A549 (cell line): ENCODE measurements at places on chromosomes 5 and 9. TPM values are rescaled to one million over a fixed set of nuclear protein-coding genes. Genes with fewer than 3 reads are reported as not detected.

- no peak for DNase-seq
These were observed 91.1 kb upstream of the RANBP3L start for GRCh38 chr5:36392818-36393217.

DNA sequence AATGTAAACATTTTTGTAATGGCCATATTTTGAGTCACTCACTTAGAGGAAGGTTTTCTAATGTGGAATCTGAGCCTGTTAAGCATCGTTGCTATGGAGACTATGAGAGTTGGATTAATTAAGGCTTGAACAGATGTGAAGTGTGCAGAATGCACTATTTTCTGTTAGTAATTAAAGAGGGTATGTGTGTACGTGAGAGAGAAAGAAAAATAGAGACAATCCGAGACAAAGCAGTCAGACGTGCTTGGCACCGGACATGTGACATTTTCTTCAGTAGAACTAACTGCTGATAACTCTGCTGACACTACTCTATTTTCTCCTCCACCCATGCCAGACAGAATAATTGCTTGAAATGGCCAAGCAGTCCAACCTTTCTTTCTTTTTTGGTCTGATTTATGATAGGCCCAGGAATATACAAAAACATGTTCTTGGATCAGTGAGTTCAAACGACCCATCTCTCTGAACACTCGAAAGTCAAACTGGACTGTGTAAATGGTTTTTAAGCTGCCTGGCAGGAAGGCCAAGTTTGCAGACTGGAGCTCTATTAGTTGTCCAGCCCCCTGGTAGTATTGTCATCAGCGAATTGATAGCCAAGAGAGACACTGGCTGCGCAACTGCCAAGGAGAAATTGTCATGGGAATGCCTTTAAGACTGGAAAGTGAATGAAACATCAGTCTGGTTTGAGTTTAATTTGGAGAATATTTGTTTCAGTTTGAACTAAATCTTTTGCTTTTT lies 322.1 kb downstream of the ARHGEF28 start:
- DNase-seq, result no peak

DNA sequence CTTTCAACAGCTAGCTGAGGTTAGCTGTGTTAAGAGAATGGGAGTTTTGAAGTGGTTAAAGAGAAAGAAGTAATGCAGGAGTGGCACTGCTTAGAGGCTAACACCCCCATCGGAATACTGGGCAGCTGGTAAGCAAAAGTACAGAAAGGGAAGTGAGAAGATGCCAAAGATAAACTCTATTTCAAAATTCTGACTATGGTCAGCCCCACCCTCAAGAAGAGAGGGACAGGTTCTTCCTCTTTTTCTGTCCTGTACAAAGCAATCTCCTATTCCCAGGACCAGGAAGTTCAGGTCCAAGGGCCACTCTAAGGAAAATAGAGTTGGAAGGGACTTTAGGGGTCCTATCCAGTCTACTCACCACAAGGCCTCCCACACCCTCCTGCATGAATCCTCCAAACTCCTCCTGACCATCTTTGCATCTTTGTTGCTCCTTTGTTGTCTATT lies 45.9 kb upstream of the JAK2 start:
- DNase-seq, result no peak

GRCh38 chr9:26530841-26531240 lies 361.8 kb downstream of the CAAP1 start:
- DNase-seq, result no peak

DNA sequence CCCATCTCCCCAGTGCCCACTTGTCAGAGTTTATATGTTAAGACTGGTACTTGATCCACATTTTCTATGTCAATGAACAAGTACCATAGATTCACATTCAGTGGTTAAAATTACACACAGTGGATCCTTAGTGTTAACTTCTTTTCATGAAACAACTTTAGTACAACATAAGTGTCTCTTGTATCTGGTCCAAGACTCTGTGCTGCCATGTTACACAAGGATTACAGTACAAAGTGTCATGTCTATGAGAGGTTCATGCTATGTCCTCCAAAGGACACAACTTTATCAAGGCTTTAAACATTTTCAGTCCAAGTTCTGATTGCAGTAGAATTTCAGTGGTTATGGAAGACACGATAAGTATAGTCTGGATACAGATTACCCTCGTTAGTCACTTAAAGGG lies 13.3 kb upstream of the VLDLR start:
- DNase-seq, result no peak

DNA sequence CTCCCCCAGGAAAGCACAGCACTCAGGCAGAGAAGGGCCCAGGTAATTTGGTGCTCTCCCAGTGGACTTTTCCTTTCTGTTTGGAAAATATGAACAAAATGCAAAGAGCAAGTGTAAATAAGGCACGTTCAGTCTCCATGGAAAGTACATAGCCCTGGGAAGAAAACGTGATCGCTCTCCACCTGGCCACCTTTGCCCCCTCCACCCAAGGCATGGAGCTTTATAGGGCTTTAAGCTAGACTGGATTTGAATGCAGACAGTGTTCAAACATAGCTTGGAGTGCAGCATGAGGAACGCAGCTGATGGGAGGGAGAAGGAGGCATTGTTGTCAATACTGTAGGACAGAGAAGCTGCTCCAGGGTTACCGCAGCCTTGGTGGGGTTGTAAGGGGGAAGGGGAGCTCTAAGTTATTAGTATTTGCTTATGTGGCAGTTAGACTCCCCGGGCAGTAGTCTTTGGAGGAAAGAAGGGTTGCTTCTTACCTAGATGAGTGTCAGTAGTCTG lies 500.2 kb downstream of the SPOCK1 start:
- DNase-seq, result no peak

- no peak for DNase-seq
These were observed 14.1 kb downstream of the CFAP95 start for GRCh38 chr9:69834591-69835184.

DNA sequence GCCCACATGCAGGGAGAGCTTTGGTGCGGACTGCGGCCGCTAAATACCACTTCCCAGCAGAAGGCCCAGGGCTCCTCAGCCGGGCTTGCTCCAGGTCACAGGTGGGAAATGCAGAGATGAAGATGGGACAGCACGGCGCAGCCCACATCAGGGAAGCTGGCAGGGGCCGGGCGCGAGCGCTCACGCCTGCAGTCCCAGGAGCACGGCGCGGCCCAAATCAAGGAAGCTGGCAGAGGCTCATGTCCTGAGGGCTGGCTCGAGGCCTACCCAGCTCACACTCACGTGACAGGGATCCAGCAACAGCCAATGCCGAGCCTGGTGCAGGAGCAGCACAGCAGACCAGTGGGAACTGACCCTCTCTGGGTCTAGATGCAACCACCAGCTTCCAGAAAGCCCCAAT lies 16.3 kb downstream of the LPCAT1 start:
- no peak for DNase-seq

DNA sequence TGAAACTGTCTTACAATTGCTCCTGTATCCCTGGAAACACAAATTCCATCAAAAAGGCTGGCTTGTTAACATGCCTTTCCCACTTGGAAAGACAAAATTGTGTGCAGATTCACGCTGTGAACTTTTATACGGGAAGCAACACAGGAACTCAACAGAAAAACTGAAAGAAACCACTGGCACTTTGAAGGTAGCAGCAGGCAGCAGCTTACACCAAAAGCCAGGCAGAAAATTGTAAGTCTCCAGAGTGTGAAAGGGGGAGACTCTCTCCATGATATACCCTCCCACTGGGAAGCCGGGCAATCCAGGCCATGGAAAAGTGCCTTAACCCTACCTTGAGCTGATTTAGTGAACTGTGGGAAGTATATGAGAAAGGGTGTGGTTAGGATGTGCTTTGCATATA lies 943.7 kb downstream of the CDH18 start:
- DNase-seq, result no peak

DNA sequence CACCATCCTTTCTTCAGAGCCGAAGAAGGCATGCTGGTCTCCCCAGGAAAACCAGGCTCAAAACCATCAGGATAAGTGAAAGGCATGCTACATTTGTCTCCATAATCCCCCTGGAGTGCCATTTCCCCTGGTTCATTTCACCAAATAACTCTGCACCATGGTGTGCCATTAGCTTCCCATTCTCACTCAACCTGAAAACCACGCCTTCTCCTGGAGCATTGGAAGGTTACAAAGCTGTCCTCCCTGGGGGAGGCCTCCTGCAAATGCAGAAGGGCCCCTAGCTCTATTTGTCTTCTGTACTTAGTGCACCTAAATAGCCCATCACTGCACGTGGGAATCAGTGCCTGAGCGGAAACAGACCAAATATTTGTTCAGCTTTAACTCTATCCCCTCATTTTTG lies 90.2 kb upstream of the ICE1 start:
- no peak for DNase-seq

DNA sequence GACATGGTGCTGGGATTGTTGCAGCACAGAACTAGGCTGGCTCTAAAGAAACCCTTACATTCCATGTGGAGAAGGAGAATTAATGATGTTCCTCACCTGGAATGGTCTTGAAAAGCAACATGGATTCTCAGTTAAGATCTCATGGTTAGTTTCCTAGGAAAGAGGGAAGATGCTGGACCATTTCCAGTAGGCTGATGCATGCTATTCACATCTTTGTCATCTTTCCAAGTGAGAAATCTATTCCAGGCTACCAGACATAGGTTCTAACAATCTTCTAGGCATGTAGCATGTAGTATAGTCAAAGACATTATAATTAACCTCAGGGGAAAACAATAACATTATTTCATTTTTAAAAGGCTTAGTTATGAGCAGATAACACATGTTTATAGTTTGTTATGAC lies 44.3 kb downstream of the TMEM252 start:
- no peak for DNase-seq

DNA sequence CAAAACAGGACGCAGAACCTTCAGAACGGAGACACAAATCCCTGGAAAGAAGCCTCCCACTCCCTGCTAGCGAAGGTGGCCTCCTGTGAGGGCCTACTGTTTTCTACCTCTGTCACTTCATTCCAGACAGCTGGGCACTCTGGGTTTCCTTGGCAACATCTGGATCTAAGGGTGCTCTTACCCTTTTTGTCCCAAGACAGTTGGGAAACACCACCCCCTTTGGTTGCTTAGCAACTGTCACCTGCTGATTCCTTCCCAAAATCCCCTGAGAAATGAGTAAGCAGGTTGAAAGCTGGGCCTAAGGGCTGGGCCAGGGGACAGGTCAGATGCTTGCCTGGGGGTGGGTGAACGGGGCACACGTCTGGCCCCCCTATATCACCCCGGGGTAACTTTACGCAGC lies 29.4 kb downstream of the NANS start:
- no peak for DNase-seq

GRCh38 chr9:8668751-8669150 lies 869.2 kb upstream of the DMAC1 start:
- no peak for DNase-seq

DNA sequence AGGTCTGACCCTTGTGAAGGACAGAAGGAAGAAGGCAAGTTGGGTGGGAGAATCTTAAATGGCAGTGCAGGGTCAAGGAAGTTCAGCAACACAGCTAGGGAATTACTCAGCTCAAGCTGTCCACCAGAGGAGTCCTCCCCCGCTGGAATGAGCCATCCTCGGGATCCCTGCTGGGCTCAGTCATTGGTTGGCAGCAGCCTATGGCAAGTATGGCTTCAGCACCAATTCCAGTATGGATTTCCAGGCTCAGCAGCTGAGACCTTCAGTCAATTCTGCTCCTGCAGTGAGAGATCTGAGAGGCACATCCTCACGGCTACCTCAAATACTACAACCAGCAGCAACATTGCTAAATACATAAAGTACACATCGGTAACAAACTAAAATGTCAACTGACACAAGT lies 280.6 kb upstream of the PIK3R1 start:
- DNase-seq, result no peak

- no peak for DNase-seq
These were observed 75.0 kb upstream of the RAD23B start for GRCh38 chr9:107208121-107208520.

ANKRD55 gene
- polyA plus RNA-seq, result 0.05 to 0.12 TPM (median 0.10 TPM) in 3 replicates

PRELID2 gene
- polyA plus RNA-seq, result 7.9 to 9.8 TPM (median 8.5 TPM) in 3 replicates

CCNJL gene
- 6.6 to 8.4 TPM (median 7.4 TPM) in 3 replicates for polyA plus RNA-seq

DRD1 gene
- polyA plus RNA-seq, result 0.85 to 0.90 TPM (median 0.87 TPM) in 3 replicates

LRRC14B gene
- polyA plus RNA-seq, result not detected in 3 replicates

TSSK1B gene
- not detected in 3 replicates for polyA plus RNA-seq
